ENCODE measurements at places on chromosomes 4 and X. TPM values are rescaled to one million over a fixed set of nuclear protein-coding genes. Genes with fewer than 3 reads are reported as not detected.
A peak's percentile ranks its signal among the peaks of the same experiment; 100 is the strongest.

GRCh38 chr4:5198656-5199541, 147.6 kb downstream of the STK32B start:
- DNase-seq = no peak

DNA sequence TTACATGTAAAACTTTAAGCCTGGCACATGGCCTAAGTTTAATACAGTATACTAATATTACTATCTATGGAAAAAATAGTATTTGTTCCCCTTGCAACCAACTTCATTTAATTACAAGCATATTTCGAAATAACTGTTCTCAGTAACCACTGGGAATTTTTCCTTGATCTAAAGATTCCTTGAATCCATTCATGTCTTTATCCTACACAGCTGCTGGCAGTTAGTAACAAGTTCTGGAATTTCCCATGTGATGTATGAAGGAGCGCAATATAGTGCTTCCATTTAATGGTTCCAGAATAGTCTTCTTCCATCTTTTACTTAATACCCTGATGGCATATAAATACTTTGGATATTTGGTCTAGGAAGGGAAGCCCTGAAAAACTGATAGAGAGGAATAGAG, 136.5 kb downstream of the AASDH start:
- DNase-seq = no peak

DNA sequence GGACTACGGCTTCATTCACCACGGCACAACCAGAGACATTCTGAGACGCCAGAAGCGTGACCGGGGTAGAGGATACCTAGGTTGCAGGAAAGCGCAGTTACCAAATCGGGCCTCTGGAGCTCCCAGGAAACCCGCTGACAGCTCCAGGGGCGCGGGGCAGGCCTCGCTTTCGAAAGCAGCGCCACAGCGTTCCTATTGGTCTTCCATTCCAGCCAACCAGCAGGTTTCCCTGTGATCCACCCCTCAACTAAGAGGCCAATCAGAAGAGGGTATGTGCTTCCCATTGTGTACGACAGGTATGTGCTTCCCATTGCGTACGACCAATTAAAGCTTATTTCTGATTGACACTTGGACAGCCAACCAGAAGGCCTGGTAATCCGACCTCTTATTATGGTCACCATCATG, 14.9 kb downstream of the SNX12 start:
- no peak for DNase-seq

DNA sequence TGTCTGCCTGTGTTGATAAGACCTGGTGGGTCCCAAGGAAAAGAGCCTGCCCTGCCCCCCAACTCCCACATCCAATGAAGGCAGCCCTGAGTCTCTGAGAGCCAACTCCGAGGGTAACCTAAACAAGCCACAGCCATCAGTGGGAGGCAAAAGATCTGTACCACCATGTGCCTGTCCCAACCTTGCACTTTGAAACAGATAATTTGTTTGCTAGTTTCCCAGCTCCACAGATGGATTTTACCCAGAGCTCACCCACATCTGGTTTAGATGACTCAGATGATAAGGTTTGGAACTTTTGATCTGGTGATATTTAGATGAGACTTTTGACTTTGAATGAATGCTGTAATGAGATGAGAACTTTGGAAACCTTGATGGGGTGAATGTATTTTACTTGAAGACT, 246.0 kb upstream of the PSAPL1 start:
- no peak for DNase-seq

GRCh38 chr4:5416637-5417036, 291.7 kb downstream of the EVC2 start:
- no peak for DNase-seq

GRCh38 chrX:142095651-142096245, 109.3 kb downstream of the MAGEC2 start:
- no peak for DNase-seq

- no peak for DNase-seq
These were observed 47.2 kb upstream of the RPS6KA3 start for GRCh38 chrX:20313899-20314298.

GRCh38 chr4:120724656-120725055, 197.9 kb downstream of the PRDM5 start:
- no peak for DNase-seq

- DNase-seq = no peak
These were observed 144.1 kb downstream of the THOC2 start for GRCh38 chrX:123588723-123589122.

- DNase-seq = no peak
These were observed 17.8 kb upstream of the RPL39 start for GRCh38 chrX:119809185-119809666.

GRCh38 chr4:146282657-146283056, 68.3 kb downstream of the REELD1 start:
- no peak for DNase-seq

DNA sequence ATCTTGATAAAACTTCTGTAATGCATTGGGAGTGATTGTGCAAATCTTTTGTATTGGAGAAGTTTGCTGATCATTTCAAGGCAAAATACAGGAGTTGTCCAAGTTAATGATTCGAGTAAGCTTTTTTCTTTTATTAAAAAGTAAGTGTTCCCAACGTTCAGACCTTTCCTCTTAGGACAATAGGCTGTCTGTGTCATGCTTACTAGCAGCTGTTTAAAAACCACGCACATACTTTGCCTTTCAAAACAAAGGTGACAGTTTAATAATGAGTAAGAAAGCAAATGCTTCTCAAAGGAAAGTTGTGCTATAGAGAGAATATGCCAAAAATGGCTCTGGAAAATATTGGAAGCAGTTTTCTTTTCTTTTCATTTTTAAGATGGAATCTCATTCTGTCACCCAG, 11.2 kb downstream of the TRAPPC11 start:
- no peak for DNase-seq

GRCh38 chrX:1389993-1390285, 2.0 kb downstream of the SLC25A6 start:
- DNase-seq = no peak

GRCh38 chr4:14023896-14024295, 396.4 kb upstream of the BOD1L1 start:
- DNase-seq = no peak

GRCh38 chr4:78922207-78922606, 17.0 kb downstream of the PAQR3 start:
- no peak for DNase-seq

DNA sequence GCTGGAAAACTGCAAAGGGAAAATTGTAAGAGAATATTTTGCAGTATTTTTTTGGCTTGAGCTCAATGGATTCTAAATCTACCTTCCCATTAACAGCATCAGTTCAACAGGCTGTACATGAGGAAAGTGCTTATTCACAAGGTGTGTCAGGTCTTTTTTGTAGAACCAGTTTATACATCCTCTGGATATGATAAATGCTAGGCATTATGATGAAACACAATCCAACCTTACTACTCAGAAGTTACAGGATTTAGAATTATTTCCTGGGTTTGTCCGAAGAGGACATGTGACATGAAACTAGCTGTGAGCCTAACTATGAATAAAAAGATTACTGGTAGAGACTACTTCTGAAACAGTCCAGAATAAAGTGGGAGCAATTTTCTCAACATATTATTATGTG, 49.5 kb downstream of the ATXN3L start:
- DNase-seq = no peak

DNA sequence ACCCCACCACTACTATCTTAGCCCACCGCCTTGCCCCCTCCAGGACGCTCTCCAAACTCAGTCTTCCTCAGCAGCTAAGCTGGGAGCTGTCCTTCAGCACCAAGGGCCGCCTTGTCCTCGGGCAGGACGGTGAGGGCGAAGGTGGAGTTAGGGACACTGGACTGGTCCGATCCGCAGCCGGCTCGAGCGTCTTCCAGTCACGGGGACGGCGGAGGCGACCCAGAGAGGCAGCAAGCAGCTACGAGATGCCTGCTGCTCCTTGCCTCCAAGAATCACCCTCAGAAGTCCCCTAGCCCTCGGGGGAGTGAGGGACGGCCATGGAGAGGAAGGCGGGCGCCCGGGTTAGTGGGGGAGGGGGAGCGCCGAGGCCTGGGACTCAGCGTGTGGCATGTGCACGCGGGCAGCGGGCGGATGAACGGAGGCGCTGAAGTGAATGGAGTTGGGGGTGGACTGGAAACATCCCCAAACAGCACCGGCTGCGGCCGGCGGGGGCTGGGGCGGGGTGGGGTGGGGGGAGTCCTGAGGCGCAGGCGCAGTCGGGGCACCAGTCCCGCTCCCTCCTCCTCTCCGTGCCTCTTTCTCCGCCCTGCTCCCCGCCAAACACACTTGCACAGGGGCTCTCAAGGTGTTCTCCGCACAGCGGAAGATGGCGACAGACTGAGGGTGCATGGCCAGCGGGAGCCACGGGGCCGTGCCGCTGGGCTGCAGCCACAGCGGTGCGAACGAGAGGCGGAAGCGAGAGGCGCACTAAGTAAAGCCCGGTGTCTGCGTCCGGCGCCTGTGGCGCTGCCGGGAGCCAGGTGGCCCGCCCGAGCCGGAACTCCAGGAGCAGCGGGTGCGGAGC, at the start of gene NALF2:
Gene NALF2 (plus strand): TSS at position 545 of the 844 bp plus-strand sequence. CDS start 957 bp downstream, outside the sequence.
- peak; percentile 26 for DNase-seq

- no peak for DNase-seq
These were observed 53.7 kb downstream of the SMIM31 start for GRCh38 chr4:164807611-164808010.

S100G gene
- not detected for total RNA-seq

NMU gene
- not detected for total RNA-seq

ZDHHC15 gene
- 0.10 TPM for total RNA-seq

YY2 gene
- 0.68 TPM for total RNA-seq

PAGE5 gene
- 0.60 TPM for total RNA-seq
